CD4-positive, CD25-positive, alpha-beta regulatory T cell (primary cell): ENCODE measurements at places on chromosomes 12 and 14.
A peak's percentile ranks its signal among the peaks of the same experiment; 100 is the strongest.

- no peak for DNase-seq
These were observed 11.7 kb downstream of the ITGA5 start for GRCh38 chr12:54407183-54407905.

DNA sequence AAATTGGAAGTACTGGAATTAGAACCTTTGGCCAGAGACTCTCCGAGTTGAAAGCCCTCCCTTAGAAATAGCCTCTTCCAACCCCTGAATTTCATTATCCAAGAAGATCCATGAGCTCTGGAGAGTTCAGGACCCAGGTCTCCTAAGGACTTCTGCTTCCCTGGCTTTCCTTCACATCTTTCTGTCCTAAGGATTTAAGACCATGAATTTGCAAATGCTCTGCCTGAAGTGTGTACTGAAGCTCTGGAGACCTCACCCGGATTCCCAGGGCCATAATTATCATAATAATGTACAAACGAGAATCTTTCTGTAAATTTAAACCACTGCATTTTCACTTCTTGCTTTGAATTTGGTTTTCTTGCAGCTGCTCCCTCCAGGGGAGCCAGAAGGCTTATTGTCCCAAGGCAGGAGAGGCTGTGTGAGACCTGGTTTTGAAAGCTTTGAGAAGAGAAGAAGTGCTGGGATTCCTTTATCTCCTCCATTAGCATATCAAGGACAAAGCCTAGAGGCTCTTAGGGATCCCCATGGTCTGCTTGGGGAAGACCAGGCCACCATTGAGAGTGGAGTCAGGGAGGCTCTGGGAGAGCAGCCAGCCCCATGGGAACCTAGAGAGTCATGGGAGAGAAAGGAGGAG, 41.1 kb downstream of the GLRX5 start:
- DNase-seq, result no peak

DNA sequence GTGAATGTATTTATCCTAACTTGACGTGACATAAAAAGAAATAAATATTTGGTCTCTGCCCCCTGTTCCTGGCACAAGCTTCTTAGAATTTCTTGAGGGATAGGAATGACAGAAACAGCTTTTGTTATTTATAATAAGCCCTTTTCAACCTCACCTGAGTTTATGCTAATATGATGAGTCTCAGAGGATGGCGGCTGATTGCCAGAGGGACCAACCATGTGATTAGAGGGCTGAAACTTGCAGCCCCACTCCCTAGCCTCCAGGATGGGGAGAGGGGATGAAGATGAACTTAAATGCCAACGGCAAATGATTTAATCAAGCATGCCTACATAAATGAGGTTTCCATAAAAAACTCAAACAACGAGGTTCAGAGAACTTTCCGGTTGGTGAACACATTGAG, 42.9 kb downstream of the DNAI7 start:
- no peak for DNase-seq

GRCh38 chr14:30564868-30565248, 5.9 kb downstream of the G2E3 start:
- no peak for DNase-seq

GRCh38 chr14:88003425-88003824, 1.5 kb upstream of the GPR65 start:
- no peak for DNase-seq

DNA sequence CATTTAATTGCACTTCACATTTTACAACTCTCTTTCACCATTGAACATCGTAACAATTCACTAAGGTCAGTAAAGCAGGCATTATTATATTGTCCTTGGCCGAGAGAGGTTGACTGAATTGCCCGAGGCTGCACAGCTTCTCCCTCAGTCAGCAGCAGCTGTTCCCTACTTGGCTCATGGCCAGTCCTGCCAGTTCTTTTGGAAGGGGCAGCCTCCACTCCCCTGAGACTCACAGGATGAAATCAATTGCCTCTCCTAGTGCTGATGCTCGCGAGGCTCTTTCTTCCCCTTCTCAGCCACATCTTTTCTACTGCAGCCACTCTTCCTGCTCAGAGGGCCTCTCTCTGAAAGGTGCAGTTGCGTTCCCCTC, 79.9 kb upstream of the KCNA1 start:
- DNase-seq, result no peak

- DNase-seq, result no peak
These were observed 42.7 kb upstream of the DHRS4 start for GRCh38 chr14:23910876-23911210.

DNA sequence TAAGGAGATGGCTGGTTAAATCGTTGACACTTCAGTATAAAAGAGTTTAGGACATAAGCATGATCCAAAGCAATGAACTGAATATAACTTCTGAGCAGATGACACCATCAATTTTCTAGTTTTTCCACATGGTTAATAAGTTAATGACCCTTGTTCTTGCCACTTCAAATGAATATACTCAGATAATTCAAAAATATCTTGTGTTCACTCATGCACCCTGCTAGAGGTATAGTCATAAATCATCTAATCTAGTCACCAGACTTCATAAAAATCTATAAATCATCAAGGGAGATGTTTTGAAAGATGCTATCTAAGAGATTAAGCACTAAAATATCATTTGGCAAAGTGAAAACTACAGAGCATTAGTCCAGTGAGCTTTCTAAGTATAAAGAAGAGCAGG, 131.9 kb downstream of the MDGA2 start:
- no peak for DNase-seq

DNA sequence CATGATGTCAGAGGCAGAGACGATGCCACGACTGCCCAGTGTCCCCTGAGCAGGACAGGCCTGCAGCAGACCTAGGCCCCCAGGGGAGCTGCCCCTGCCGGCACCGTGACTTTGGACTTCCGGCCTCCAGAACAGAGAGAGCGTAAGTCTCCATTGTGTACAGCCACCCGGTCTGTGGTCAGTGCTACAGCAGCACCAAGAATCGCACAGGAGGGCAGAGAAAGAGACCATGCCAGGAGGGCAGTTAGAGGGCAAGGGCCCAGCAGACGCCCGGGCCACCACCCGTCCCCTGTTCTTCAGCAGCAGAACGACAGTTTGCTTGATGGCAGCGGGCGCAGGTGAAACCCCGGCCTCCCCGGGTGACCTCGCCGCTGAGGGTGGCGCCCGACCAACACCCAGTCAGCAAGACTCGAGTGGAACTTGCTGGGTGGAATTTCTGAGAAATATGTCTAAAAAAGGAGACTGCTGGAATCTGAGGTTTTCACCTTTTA, 19.7 kb downstream of the GALNT9 start:
- DNase-seq, result no peak

- DNase-seq, result no peak
These were observed 1.2 kb upstream of the ALX1 start for GRCh38 chr12:85278598-85279448.

DNA sequence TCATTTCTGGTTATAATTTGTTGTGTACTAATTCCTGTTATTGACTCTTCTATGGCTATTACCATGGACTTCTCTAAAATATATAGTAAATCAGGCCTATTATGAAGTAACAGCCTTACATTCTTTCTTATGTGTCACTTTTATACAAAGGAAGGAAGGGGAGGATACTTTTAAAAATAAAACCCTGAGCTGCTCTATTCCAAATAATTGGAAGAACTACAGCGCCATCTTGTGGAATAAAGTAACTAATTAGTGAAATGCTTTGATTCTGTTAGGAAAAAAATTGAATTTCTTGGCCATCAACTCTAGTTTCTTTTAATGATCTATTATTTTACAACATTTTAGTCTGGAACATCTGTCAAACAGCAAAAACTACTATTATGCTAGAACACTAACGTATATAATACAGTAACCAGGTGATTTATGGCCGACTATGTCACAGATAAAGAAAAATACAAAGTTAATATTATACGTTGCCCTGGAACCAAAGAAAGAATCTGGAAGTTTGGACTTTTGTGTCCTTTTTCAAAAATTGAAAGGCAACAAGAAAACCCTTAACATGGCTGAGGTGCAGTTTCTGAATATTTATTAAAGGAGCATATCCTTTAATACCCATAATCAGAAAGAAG, 55.0 kb upstream of the NELL2 start:
- peak; percentile 61 for DNase-seq

DNA sequence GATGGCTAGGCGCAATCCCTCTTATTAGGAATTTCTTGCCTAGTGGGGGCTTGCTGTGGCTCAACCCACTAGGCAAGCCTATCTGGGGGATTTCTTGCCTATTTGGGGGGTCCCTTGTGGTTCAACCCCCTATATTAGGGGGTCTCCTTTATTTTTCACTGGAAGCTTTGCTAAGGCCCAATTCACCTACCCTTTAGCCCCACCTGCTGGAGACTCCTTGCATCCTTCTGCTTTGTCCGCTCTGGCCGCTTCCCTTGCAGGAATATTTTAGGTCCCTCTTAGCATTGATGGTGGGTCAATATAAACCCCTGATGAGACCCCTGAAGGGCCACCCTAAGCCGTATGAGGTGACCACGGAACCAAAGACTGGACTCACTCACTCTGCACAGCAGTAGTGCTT, 1552.1 kb downstream of the AACS start:
- no peak for DNase-seq

GRCh38 chr14:24135584-24135833, 485 bp upstream of the PSME1 start:
- no peak for DNase-seq

- peak; percentile 41 for DNase-seq
These were observed 598 bp downstream of the HIF1A start for GRCh38 chr14:61695695-61696527.
